ENCODE measurements at places on chromosomes 2 and 18.

DNA sequence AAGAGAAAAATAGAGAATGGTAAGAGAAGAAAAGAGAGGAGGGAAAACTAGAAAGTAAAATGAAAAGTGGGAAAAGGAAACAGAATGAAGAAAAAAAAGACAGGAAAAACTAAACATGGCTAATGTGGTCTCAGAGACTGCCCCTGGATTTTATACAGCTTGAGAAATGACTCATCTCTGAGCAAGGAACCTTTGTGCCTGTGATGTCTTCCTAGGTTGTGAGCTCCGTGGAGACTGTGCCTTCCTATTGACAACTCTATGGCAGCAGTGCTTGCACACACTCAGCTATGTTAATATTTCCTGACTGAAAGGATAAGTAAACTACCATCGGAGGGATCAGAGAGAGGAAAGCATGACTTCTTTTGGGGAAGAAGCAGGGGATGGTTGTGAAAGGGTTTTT lies 203.8 kb downstream of the RDH14 start:
- DNase-seq = no peak

GRCh38 chr2:46123013-46123412 lies 174.2 kb upstream of the EPAS1 start:
- no peak for DNase-seq

DNA sequence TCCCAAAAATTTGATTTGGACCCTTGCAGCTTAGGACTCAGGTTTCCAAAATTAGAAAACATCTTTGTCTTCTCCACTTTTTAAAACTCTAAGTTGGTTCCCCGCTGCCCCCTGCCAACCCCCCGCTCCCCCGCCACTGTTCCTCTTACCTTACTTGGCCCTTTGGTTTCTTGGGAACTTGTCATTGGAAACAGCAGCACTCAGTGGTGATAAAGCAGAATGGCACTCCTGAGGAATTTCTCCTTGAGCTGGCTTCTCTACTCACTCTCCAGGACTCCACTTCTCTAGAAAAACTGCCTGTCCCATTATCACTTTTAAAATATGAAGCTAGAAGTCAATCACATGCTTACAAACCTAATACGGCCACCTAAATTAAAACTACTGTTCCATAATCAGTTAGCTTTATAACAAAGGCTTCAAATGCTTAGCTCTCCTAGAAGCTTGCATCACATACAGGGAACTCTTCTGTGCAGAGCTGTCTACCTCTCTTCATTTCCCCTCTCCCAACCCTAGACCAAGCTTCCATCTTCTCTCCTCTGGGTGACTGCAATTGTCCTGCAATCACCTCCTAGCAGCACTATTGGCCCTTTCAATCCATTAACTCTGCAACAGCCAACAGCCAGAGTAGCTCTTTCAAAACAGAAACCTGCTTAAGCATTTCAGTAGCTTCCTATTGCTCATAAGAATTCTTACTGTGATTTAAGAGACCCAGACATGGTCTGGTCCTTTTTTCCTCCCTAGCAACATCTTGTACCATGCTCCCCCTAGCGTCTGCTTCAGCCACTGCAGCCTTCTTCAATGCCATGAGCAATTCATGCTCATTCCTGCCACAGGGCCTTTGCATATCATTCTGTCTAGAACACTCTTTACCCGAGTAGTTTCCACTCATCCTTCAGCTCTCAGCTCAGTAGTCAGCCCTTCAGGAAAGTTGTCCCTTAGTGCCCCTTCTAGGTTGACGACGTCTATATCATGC lies 15.2 kb upstream of the PLEKHM3 start:
- DNase-seq = peak; percentile 48

DNA sequence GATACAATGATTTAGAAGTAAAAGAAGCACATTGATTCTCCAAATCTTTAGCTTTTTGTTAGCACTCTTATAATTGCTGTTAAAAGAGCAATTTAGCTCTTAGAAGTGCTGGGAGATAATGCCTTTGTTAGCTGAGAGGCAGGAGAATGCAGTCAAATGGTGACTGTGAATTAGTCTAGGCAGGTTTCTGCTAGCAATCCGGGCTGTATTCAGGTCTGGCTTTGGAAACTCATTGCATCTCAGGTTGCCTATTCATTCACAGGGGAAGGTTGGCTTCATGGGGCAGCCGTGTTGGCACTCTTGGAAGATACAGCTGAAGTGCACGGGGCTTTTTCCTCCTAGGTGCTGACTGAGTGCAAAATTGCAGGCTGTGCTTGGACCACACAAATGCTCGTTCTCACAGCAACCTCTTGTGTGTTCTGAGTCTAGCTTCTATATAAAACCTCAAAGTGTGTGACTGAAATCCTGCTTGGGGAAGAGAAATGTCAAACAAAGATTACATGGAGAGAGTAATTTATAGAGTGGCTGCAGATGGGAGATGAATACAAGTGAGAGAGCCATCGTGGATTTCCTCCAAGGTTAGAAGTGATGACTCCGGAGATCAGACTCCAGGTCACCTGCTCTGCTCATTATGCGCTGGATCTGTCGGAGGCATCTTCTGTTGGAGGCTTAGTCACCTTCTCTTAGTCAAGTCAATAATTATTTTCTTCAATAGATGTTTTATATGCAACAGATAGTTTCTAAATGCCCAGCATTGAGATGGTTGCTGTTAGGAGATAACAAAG lies 167.8 kb downstream of the PMAIP1 start:
- no peak for DNase-seq

GRCh38 chr18:23209031-23209430 lies 73.7 kb downstream of the CABLES1 start:
- DNase-seq = no peak

DNA sequence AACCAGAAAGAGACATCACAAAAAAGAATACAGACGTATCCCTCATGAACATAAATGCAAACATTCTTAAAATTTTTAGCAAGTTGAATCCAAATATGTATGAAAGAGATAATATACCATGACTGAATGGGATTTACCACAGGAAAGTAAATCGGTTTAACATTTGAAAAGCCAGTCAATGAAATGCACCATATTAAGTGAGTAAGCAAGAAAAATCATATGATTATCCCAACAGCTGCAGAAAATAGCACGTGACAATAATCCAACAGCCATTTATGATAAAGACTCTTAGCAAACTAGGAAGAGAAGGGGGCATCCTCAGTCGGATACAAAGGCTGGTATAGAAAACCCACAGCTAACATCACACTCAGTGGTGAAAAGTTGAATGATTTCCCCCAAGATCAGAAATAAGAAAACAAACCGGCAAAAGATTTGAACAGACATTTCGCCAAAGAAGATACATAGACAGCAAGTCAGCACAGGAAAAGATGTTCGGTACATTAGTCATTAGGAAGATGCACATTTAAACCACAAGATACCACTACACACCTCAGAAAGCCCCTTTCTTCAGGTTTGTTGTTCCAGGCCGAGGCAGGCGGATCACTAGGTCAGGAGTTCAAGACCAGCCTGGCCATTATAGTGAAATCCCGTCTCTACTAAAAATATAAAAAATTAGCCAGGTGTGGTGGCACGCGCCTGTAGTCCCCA lies 144.3 kb downstream of the INHBB start:
- no peak for DNase-seq

DNA sequence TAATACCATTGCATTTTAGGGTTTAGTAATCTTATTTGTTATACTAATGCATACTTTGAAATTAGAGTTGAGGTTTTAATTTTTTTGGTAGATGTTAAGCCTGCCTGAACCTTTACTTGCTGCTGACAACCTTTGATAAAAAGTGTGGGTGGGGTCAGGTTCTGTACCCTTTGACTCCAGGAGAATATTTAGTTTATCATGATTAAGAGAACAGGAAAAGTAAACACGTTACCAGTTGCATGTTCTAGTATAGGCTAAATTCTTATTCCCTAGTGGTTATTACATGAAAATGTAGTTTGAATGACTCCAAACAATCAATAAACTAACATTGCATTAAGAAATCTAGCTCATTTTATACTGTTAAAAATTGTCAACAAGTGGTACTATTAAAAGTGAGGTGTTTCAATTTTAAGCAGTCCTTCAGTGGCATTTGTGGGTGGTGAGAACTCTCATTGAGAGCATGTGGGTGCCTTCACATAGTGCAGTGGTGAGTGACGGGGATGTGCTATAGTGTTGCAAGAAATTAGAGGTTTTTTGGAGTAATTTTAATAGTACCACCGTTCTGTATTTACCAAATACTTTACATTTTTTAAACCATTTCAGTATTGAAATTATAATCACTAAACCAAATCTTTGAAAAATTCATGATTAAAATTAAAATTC lies 29.9 kb downstream of the PHLPP1 start:
- no peak for DNase-seq

GRCh38 chr2:202773301-202773973 lies 98.1 kb downstream of the ICA1L start:
- DNase-seq = no peak

GRCh38 chr2:1544478-1545069 lies 131.3 kb downstream of the TPO start:
- DNase-seq = no peak

DNA sequence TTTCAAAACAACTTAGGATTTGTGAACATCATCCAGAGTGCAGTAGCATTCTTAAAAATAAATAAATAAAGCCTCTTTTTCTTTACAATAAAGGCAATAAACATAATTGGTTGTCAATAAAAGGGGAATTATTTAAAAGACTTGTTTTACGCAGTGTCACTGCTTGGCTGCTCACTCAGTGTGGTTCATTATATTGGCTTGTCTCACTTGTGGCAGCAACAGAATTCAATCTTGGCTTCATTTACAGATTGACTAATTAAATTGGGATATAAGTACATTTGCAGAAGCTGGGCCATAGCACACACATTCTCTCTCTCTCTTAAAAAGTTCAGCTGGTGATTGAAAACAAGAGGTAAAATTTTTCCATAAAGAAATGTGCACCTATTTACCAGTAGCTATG lies 1027.6 kb downstream of the LRP1B start:
- DNase-seq = no peak

- DNase-seq = no peak
Observed at GRCh38 chr18:79525556-79526467, 130.1 kb downstream of the NFATC1 start.

DNA sequence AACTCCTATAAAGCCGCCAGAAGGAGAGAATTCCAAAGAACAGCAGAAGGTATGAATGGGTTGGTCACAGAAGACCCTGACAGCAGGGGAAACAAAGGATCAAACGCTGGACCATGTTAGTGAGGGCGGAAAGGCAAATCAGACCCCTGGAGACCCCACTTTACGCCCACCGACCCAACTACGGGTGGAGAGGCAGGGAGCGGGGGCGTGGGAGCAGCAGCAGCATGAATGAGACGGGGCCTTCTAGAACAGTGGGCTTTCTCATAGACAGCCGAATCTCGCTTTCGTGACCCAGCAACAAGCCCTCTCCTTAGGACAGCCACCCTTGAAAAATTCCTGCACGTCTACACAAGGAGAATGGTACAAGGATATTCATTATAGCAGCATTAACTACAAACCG lies 191.0 kb downstream of the HDAC4 start:
- DNase-seq = no peak

DNA sequence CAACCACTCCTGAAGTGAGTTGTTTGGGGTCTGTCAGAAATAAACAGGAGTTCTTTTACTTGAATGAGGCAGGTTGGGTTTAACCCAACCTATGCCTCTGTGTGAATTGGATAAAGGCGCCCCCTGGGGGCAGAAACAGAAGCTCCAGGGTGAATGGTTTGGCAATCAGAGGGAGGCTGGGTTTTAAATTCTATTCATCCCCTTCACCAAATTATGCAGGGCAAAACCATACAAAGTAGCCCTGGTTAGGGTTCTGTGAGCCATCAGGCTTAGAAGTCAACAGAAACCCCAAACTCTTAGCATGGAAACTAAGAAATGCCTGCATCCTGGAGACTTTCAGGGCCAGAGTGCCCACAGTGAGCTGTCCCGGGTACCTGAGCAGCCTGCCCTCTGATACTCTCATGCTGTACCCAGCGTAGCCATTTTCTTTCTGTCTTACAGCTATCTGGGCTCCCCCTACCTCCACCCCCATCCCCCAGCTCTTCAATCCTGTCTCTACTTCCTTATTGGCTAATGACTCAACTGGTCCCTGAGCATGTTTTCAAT lies 241.5 kb downstream of the ICOS start:
- peak; percentile 20 for DNase-seq

- no peak for DNase-seq
Observed at GRCh38 chr2:22382479-22383169, 1002.4 kb upstream of the KLHL29 start.

- no peak for DNase-seq
Observed at GRCh38 chr2:151374436-151374835, 17.0 kb downstream of the TNFAIP6 start.

DNA sequence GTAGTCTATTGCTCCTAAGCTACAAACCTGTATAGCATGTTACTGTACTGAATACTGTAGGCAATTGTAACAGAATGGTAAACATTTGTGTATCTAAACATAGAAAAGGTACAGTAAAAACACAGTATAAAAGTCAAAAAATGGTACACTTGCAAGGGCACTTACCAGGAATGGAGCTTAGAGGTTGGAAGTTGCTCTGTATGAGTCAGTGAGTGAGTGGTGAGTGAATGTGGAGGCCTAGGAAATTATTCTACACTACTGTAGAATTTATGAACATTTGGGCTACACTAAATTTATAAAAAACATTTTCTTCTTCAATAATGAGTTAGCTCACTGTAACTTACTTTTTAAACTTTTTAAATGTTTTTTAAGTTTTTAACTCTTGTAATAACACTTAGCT lies 19.0 kb downstream of the NABP1 start:
- DNase-seq = no peak

DNA sequence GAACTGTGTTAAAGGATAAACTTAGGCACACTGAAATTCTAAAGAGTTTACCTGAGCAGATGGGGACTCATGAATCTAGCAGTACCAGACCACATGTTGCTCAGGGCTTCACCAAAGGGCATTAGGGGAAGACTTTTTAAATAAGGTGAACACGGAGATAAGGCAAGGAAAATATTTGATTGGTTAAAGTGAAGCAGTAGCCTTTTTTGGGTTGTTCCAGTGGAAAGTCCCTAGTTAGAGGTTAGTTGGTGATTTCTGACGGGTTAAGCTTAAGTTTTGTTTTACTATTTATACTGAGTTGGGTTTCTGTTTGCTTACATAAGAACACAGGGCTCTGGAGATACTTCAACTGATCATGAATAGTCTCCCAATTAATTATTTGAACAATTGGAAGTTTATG lies 722.5 kb downstream of the SOCS6 start:
- DNase-seq = no peak

DNA sequence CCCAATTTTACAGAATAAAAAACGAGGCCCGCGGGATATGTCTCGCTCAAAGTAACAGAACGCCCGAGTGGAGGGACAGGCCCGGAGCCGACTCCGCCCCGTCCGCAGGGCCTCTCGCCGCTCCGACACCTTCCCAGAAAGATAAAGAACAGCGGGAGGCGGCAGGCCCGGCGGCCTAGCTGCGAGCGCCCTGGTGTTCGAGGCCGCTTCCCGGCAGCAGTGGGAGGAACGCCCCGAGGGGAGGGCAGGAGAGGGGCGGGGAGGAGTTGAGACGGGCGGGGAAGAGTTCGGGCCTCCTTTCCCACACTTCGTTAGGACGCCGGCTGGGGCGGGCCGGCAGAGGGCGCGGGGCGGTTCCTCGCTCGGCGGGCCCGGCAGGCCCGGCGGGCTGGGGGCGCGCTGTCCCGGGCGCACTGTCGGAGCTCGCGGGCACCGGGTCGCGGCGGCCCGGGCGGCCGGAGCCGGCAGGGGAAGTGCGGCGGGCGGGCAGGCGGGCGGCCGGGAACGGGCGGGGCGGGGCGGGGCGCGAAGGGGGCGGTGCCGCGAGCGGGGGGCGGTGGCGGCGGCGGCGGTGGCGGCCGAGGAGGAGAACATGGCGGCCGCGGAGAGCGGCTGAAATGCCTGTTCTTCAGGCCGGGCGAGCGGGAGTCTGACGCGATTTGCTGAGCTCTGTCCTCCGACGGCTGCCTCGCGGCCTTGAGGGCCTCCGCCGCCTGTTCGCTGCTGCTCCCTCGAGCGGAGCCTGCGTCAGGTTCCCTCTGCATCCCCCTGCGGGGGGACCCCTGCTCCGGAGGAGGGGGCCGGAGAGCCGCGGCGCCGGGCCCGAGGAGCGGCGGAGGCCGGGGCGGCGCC lies at the start of gene NCOA1:
NCOA1 (plus strand) TSS at position 565 of the 852 bp plus-strand sequence. CDS start 167,424 bp downstream, outside the sequence.
- DNase-seq = peak; percentile 91

Measured in muscle of arm (tissue), 14 donors.